ENCODE measurements at places on chromosomes 7 and 10.

DNA sequence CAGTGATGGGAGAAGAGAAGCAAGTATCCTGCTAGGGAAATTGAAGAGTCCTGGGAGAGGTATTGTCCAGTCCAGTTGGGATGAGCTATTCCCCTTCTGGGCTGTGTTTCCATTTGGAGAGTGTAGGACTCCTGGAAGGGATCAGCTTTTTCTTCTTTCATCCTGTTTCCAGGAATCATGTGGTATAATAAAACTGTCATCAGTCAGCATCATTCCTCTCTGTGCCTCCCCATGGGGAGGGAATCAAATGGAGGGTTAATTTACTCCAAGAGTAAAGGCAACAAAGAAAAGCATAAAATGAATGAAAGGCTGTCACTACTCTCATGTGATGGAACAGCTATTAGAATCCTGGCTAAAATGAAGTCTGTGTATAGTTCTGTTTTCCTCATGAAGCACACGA lies 429.9 kb downstream of the SORCS3 start:
- DNase-seq = no peak

DNA sequence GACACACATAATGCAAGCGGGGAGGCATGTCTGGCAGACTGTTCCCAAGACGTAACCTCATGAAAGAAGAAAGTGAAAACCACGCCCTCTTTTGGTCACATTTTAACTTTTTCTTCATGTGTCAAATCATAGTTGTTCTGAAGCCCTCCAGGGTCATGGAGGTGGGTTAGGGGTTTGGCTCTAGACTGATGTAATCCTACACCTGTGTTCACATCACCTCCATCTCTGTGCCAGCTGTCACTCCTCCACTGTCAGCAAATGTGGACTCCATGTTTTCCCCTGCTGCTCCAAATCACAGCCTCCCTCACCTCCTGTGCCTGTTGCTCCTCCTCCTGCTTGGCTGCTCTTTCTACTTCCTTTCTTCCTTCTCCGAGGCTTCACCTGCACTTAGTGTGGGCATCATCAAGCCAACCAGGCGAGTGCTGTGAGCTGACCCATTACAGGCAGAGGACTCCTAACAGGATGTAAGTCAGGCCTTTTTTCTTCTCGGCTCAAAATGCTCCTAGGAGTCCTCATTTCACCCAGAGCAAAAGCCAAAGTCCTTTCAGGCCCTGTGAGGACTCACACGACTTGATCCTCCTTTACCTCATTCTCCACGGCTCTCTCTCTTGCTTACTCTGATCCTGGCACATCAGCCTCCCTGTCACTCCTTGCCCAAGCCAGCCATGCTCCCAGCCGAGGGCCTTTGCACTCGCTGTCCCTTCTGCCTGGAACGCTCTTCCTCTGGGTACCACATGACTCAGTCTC lies 66.4 kb upstream of the IFRD1 start:
- DNase-seq = no peak

DNA sequence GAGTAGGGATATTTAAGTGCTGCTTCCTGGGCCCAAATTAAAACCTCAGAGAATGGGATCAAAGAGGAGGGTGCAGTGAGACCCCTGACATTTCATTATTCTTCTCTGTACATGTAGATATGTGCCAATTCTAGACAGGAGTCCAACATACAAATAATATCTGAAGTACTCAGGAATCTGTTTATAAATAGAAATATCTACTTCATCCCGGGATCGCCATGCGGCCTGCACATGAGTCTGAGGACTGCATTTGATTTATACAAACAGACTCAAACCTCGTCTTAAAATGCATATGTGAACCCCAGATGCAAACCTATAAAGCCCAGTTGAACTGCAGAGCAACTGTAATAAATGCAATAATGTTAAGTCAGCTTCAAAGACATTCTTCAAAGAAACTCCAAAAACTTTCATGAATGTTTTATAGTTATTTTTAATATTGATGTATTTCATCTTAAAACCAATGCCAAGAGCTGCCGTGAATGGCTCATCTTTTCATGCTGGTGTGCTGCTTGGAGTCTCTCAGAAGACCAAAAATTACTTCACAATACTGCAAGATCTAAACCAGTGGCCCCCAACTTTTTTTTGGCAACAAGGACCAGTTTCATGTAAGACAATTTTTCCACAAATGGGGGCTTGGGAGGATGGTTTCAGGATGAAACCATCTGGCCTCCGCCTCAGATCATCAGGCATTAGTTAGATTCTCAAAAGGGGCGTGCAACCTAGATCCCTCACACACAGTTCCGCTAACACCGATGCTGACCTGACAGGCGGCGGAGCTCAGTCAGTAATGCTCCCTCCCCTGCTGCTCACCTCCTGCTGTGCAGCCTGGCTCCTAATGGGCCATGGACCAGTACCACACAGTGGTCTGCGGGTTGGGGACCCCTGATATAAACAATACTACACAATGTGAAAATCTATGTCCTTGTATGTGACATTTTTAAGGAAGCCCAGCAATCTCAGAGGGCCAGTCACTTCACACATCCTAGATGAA lies 166.9 kb downstream of the PARD3 start:
- DNase-seq = no peak

GRCh38 chr10:5038733-5039132 lies 35.1 kb upstream of the AKR1C2 start:
- DNase-seq = no peak

- peak; percentile 45 for DNase-seq
Observed at GRCh38 chr10:3192856-3193635, 20.5 kb upstream of the PITRM1 start.

GRCh38 chr7:87116315-87116714 lies 35.9 kb upstream of the DMTF1 start:
- DNase-seq = no peak

GRCh38 chr10:131773370-131774343 lies 127.2 kb upstream of the PPP2R2D start:
- no peak for DNase-seq

- no peak for DNase-seq
Observed at GRCh38 chr10:87177-88080, 38.3 kb upstream of the TUBB8 start.

DNA sequence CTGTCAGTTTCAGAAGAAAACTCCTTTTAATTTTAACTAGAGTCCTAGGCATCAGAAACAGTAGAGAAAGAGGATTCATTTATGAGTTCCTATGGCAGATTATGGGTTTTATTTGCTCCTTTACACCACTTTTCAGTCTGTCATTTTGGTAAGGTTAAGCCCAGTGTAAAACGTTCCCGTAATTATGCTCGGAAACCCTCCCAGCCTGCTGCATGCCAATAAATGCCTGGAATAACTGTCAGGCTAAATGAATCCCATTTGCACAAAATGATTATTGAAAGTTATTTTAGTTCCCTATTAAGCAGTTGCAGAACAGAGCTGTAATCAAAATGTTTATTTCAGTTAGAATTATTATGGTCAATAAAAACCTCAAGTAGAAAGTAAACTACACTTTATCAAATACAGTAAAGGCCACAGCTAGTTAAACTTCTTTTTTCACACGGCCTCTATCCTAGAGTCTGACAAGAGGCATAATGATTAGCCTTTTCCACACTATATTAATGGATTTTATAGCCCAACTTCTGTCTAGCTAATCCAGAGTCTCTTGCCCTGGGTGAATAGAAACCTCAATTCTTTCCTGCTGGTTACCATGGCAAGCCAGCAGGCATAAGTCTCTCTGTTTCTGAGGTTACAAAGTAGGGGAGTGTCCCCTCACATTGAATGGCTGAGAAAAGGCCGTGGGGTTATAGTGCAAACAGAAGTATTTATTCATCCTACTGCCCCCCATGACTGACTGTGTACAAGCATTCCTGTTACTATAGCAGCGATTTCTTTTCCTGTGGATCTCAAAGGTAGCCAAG lies 80.8 kb upstream of the NPVF start:
- no peak for DNase-seq

DNA sequence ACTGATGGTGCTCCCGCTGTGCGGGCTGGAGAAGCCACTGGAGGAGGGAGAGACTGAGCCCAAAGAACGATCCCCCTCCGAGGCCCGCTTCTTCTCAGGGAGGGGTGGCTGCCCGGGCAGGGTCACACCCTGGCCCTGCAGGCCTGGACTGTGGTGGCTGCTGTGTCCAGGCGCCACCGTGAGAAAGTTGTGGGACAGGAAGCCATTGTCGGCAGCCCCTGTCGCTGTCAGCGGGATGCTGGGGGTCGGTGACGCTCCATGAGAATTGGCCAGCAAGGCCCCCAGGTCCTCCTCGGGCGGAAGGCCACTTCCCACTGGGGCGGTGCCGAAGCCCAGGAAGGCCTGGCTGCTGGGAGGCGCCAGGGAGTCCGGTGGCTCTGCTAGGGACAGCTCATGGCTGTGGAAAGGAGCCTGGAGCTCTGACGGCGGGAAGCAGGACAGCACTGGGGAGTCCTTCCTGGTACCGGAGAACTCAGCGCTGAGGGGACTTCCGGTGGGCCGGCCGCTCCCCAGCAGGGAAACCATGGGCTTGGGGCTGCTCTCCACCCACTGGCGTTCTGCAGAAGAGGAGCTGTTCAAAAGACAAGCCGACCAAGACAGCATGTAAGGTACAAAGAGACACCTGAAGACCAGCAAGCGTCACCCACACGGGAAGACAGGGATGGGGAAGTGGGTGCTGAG lies 278.8 kb downstream of the TNS3 start:
- no peak for DNase-seq

- DNase-seq = peak; percentile 13
Observed at GRCh38 chr7:101058355-101058754, 26.9 kb upstream of the TRIM56 start.

DNA sequence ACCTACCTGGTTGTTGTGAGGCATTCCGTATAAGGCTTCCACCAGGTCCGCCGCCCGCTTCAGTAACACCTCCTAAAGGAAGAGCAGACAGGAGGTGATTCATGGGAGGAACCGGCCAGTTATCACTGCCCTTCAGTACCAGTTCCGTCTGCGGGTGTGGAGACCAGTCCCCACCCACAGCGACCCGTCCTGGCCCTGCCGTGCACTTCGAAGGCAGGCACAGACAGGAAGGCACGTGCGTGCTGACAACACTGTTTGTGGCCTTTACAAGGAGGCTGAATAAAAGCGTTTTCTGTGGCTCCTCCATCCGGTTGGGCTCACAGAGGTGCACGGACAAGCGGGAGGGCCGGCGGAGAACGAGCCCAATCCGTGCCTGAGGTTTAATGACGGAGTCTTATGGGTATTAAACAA lies 120.9 kb downstream of the EBF3 start:
- DNase-seq = no peak

DNA sequence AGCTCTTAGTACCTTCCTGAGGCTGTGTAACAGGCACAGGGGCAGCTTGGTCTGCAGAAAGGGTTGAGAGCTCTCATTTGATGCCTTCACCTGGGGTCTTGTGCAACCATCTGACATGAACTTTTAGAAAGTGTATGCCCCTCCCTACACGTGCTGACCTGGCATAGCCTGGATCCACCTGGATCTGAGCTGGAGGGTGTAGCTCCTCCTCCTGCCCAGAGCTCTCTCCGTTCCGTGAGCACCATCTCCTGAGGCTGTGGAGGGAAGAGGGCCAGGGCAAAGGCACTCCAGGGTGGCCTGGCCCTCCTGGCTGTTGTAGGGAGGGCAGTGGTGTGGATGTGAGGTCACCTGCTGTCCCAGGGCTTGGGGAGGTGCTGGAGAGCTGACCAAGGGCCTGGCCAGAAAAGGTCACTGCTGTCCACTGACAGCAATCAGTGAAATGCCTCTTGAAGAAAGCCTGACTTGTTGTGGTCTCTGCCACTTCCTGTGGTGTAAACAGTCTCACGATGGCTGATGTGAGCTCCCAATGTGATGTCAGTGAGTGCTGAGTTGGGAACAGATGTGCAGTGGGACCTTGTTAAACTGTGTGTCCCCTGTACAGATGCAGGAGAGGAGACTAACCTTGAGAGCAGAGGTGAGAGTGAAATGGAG lies 23.0 kb downstream of the AMZ1 start:
- DNase-seq = peak; percentile 16

- no peak for DNase-seq
Observed at GRCh38 chr10:113222207-113222606, 272.2 kb downstream of the TCF7L2 start.

DNA sequence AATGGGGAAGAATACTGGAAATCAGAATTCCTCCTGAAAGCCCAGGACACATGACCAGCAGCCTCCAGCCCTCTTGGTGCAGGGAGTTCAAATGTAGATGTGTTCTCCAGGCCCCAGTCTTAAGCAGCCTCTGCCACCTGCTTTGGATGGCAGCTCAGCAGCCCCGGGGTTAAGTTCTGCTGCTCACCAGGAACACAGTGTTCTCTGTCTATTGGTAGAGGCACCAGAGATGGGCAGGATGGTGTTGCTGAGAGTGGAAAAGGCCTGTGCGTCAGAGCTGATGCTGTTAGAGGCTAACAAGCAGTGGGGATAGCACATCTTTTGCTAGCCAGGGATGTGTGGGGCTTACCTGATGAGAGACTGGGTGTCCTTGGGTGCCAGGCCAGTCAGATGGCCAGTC lies 56.8 kb downstream of the PAX2 start:
- DNase-seq = no peak

DNA sequence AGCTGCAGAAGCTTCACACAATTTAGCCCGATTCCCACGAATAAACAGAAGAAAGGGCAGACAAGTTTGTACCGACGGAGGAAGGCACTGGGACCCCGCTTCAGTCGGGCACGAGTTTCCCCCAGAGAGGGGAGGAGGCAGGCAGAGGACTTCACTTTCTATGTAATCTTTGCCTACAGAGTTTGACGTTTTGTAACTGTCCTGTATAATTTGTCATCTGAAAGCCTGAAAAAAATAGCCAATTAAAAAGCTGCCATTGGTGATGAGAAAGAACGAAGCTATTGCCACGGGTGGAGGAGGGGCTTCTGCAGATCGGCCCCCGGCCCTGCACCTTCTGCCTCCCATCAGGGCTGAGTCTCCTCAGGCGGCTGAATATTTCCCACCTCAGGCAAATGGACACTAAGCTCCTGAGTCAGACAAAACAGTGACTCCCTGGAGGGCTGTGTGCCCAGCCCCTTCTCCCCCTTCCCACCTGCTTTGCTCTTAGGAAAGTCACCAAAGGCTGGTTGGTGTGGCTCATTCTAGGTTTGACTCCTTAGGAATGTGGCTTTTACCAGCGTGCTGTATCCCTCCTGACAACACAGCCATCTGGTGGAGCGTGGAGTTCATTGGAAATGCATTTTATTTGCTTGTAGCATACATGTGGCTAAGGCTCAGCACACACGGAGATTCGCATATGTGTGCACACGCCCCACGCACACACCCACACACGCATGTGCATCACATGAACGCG lies 117.4 kb downstream of the VIPR2 start:
- DNase-seq = no peak

DNA sequence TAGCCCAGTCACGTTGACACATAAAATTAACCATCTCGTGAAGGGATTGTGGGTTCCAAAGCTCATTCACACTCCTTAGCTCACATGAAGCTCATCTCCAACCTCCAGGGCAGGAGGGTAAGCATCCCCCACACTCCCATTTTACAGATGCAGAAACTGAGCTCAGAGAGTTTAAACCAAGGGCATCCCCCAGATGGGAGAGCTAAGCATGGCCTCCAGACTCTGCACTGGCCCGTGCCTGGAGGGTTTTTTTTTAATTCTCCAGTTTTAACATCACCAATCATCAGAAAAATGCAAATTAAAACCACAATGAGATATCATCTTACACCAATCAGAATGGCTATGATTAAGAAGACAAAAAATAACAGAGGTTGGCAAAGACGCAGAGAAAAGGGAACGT lies 53.3 kb upstream of the TCF7L2 start:
- no peak for DNase-seq

Measured in stimulated activated CD8-positive, alpha-beta memory T cell treated with anti-CD3 and anti-CD28 coated beads, Interleukin-7, amount 100 ng/mL, for 4 hours (primary cell).